Panc1 (cell line): ENCODE measurements at places on chromosomes 4 and X.

- no peak for DNase-seq
Measured at GRCh38 chr4:138110815-138111214, 131.3 kb downstream of the SLC7A11 start.

GRCh38 chr4:55910140-55910539 lies 38.6 kb upstream of the CEP135 start:
- no peak for DNase-seq

DNA sequence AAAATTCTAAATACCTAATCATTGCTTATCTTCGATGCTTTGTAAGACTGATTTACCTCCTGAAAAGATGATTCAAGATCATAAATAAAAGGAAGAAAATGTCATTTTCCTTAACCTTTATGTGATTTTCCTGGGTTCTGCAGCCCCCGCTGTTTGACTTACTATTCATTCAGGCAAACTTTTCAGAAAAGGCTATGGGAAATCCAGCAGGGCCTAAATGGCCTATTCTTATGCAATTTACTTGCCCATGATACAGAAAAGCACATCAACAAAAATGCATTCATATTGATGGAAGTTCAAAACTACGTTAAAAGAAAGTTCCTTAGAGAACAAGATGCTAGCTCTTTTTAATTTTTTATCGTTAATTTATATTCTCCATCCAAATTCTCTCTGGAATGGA lies 51.2 kb downstream of the TMEM144 start:
- no peak for DNase-seq

DNA sequence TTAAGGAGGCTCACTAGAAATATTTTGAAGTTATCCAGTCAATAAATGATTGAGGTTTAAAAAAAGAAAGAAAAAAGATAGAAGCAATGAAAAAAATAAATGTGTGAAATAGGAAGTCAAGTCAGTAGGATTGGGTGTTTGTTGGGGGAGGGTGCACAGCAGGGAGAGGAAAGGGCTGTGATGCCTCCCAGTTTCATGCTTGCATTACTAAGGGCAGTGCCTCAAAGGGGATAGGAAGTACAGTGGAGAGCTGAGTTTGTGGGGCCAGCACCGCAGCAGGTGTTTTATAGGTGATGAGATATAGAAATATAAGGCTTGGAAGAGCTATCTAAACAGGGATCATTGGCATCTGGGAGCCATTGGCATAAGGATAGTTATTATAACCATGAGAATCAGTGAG lies 919.2 kb downstream of the STIM2 start:
- DNase-seq = no peak

GRCh38 chrX:135421537-135421931 lies 210 bp upstream of the SMIM10L2A start:
- DNase-seq = peak; percentile 25

DNA sequence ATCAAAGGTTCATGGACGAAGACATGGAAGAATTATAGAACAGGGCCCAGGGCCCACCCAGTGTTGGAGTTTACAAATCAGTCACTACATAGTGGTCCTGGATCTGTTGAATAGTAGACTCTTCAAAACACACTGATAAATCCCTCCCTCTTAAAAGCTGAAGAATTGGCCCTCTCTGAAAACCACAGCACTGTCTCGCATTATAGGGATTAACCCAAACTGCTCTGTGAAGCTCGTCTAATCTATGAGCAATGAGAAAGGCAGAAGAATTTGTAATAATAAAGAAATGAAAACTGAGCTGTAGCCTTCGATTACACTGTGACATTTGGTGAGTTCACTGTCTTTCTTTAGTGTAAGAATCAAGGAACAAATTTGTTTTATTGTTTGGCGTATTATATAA lies 92.5 kb upstream of the ZFP42 start:
- no peak for DNase-seq
